Memory B cell (primary cell): ENCODE measurements at places on chromosomes 2 and 18.

- no peak for DNase-seq
Measured at GRCh38 chr18:2568605-2569004, 2.7 kb downstream of the METTL4 start.

GRCh38 chr2:151289972-151290866 is 751 bp upstream of the NMI start:
- DNase-seq = no peak

GRCh38 chr2:219290381-219291171 is 11.4 kb downstream of the DNAJB2 start:
- DNase-seq = no peak

DNA sequence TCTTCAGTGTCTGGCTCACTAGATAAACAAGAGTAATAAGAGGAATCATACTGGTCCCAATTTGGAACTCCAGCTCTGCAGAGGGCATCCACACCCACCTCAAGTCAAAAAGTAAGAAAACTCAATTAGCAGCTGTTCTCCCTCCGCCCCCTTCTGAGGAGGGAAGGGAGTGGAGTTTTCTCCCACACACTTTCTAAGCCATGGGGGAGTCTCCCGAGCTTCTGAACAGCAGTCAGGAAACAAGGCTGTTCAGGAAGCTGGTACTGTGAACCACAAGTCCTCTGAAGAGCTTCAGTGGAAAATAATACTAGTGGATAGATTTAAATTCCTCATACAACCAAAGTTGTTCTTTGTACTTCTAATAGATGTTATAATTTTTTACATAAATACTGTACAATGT is 32.9 kb upstream of the SPTBN1 start:
- no peak for DNase-seq

GRCh38 chr2:110994250-110994961 is 126.3 kb upstream of the BCL2L11 start:
- no peak for DNase-seq

DNA sequence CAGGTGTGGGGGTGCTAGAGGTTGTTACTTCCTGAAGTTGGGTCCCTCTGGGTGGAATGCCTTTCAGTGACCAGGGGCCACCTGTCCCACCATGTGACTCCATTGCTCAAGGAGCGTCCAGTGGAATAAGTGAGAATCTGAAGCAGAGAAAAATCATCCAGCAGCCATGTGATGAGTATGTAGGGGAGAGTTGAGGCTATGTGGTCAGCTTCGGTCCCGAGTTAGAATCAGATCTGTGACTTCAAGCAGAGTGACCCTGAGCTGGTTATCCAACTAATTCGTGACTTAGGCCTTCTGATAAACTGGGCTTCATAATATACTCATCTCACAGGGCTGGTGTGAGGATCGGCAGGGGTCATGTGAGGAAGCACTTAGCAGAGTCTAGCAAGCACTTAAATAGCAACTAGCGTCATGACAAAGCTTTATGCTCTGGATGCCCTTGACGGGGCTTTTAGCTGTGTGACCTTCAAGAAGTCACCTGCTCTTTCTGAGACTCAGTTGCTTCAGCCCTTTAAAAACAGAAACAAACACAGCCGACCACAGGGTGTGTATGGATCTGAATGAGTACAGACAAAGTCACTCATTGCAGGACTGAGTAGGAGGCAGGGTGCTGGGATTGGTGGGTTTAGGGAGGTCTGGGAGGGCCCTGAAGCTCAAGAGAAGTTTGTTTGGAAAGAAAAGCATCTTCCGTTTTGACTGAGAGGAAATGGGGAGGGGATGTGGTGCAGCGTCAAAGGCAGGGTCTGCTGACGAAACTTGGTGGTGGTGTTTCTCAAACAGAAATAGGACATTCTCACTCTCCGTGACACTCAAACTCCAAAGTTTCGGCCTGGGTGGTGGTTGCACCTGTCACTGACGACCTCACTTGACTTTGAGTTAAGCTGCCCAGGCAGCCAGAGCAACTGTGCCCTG is 264.0 kb upstream of the CXCR4 start:
- peak; percentile 53 for DNase-seq

- DNase-seq = no peak
Measured at GRCh38 chr18:46555724-46556123, 101.3 kb downstream of the LOXHD1 start.

DNA sequence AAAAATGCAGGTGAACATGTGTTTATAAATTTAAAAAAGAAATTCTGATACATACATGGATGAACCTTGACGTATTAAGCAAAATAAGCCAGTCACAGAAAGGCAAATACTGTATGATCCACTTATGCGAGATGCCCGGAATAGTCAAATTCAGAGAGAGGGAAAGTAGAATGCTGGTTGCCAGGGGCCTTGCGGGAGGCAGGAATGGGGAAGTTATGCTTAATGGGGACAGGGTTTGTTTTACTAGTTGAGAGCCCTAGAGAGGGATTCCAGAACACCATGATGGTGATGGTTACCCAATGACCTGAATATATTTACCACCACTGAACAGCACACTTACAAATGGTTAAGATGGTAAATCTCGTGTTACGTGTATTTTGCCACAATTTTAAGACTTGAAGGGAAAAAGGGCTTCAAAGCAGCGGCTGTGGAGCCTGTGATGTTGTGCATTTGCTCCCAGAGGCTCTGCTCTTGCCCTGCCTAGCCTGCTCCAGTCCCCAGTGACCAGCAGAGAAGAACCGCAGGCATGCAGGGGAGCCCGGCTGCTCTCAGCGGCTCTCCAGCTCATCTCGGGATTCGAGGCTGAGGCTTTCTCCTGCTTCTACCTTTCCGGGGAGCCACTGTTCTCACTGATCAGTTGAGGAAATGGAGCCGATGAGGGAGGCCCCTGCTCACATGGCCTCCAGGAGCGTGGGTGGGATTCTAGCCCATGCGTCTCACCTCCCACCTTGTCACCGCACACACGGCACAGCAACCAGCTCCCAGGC is 51.7 kb upstream of the TFCP2L1 start:
- DNase-seq = no peak

- DNase-seq = no peak
Measured at GRCh38 chr18:32607816-32608215, 137.1 kb upstream of the GAREM1 start.

GRCh38 chr18:25253779-25254178 is 98.2 kb downstream of the ZNF521 start:
- no peak for DNase-seq

DNA sequence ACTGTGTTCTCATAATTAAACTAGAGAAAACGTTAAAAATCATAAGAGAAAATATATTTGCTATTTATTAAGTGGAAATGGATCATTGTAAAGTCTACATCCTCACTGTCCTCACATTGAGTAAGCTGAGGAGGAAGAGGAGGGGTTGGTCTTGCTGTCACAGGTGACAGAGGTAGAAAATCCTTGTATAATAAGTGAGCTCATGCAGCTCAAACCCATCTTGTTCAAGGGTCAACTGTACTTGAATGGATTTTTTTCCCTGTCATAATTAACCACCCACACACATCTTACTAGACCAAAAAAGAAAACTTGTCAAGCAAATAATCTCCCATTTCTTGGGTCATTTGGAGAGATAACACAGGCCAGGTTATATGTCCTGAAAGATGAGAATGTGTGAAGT is 231.2 kb downstream of the NEDD4L start:
- no peak for DNase-seq

- DNase-seq = peak; percentile 7
Measured at GRCh38 chr18:32922951-32923430, 150.2 kb upstream of the KLHL14 start.

GRCh38 chr18:37449618-37450017 is 116.0 kb downstream of the CELF4 start:
- DNase-seq = no peak
